ENCODE measurements at places on chromosomes 1 and 21.

GRCh38 chr1:46806196-46807020, 7.6 kb downstream of the CYP4B1 start:
- no peak for DNase-seq

DNA sequence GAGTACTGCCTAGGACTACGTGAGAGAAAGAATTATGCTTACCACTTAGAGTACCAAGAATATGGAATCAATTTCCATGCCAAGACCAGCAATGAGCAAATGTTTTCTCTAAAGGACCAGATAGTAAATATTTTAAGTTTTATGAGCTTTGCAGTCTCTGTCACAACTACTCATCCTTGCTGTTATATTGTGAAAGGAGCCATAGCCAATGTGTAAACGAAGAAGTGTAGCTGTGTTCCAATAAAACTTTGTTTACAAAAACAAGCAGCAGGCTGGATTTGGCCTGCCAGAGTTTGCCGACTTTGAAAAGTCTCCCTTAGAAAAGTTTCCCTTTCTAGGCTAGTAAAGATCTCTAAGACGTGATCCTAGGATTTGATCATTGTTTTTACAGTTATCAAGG, 128.8 kb downstream of the PDE4B start:
- DNase-seq, result no peak

GRCh38 chr1:76627901-76628300, 239.4 kb upstream of the ST6GALNAC5 start:
- no peak for DNase-seq

GRCh38 chr1:38201431-38201830, 154.8 kb upstream of the POU3F1 start:
- no peak for DNase-seq

DNA sequence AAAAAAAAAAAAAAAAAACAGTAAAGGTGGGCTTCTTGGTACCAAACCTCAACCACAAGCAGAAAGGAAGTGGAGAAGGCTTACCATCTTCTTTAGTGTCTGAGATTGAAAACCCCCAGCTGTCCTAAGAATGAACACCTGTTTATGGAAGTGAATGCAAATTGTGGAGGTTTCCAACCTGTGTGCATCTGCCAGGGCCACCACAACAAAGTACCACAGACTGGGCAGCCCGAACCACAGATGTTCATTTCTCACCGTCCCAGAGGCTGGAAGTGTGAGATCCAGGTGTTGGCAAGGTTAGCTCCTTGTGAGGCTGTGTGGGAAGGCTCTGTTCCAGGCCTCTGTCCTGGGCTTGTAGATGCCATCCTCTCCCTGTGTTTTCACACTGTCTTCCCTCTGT, 348.7 kb downstream of the SETD4 start:
- DNase-seq, result no peak

DNA sequence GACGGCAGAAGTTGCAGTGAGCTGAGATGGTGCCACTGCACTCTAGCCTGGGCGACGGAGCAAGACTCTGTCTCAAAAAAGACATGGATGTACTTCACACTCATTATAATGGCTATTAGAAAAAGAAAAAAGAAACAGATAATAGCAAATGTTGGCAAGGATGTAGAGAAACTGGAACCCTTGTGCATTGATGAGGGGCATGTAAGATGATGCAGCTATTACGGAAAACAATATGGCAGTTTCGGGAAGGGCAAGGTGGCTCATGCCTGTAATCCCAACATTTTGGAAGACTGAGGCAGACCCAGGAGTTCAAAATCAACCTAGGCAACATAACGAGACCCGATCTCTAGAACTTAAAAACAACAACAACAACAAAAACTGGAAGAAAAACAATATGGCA, 22.3 kb downstream of the TRIT1 start:
- no peak for DNase-seq

- no peak for DNase-seq
Measured at GRCh38 chr1:162541619-162542141, 19.8 kb upstream of the UAP1 start.

DNA sequence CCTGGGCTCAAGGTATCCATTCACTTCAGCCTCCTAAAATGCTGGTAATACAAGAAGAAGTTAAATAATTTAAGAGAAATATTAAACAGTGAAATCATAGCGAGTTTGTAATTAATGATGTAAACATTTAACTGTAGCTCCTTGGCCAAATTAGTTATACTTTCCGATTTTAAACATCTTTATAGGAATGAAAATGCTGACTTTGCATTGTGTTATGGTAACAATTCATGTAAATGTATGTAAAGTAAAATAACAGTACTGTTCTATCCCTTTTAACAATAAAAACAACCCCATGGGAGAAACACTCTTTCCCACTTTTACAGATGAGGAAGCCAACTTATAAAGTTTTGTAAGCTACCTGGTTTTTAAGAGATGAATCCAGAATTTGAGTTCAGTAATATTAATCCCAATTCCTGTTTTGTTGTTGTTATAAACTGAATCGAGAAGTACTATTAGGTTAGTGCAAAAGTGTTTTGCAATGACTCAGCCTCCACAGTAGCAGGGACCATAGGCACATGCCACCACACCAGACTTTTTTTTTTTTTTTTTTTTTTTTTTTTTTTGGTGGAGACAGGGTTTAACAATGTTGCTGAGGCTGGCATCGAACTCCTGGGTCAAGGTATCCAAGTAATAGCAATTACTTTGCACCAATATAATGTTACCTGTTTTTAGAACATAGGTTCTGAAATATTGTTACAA, 1360.4 kb downstream of the BRINP3 start:
- DNase-seq, result no peak

GRCh38 chr1:47995306-47996050, 1.7 kb downstream of the TRABD2B start:
- DNase-seq, result no peak

DNA sequence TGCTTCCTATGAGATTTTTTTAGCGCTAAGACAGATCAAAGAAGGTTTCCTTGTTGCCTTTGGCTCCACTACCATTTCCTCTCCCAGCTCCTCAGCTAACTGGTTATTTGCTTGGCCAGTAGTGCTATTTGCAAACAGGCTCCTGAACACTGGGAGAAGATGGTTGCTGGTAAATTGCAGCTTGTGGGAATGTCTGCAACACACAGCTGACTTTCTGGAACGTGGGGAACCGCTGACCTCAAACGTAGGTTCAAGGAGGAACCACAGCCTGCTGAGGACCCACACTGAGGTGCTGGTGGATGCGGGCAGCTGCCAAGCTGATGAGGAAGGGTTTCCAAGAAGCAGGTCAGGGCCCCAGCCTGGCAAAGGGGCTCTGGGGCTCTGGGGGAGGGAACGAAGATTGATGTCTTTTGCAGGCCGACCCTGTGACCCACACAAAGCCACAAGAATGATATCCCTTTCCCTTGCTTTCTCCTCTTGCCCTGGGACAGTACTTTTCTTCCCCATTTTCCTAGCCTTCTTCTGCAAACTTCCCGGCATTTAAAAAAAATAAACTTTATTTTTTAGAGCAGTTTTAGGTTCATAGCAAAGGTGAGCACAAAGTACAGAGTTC, 24.8 kb downstream of the GNG4 start:
- DNase-seq, result no peak

GRCh38 chr21:46675595-46676280, 40.3 kb downstream of the PRMT2 start:
- DNase-seq, result no peak

- no peak for DNase-seq
Measured at GRCh38 chr1:86758570-86758969, 54.2 kb downstream of the SH3GLB1 start.

- DNase-seq, result no peak
Measured at GRCh38 chr1:117137281-117137855, 15.8 kb upstream of the TRIM45 start.

GRCh38 chr1:11044849-11045427, 2.1 kb downstream of the MASP2 start:
- DNase-seq, result no peak

GRCh38 chr1:55720261-55720660, 505.1 kb upstream of the USP24 start:
- DNase-seq, result no peak

DNA sequence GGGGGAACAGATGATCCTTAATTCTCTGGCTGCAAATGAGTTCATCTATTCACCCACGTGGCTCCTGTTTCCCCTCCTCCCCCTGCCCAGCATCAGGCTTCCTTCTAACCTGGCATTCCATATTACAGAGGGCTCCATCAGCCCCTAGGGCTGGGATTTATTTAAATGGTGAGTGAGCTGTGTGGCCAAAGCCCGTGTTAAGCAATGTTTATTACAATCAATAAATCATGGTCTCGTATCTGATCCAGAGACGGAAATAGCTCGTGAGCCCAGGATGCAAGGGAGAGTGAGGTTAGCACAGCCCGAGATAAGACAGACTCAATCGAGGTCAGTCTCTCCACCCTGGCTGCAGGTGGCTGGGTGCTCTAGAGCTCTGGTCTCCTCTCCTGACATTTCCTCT, 43.1 kb upstream of the IGSF21 start:
- no peak for DNase-seq

DNA sequence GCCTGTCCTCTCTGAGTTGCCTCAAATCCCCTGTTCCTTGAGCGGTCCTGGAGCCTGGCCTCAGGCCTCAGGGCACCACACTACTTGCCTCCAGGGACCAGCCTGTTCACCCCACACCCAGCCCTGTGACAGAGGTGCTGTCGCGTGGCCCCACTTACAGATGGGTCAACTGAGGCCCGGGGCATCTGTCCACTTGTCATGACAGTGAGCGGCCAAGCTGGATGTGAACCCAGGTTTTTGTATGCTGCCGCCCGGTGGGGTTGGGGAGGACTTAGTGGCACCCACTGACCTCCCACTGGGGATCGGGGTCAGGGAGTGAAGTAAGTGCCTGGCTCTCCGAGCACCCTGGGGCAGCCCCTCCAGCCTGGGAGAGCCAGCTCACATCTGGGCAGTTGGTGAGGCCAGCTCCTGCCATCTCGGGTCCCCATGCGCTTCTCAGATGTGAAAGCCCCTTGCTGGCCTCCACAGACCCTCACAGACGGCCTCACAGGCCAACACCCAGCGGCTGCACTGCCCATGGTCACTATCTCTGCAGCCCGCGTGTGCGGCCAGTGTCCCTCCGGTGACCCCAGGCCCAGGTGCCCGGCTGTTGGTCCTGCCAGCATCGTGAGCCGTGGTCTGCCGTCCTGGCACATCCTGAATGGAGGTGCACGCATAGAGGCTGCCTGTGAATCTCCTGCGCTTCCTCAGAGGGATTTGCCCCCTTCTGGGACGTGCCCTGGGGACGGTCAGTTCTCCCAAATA, 9.3 kb upstream of the FAAP20 start:
- no peak for DNase-seq

- DNase-seq, result no peak
Measured at GRCh38 chr1:48214820-48215219, 7.7 kb upstream of the SLC5A9 start.

DNA sequence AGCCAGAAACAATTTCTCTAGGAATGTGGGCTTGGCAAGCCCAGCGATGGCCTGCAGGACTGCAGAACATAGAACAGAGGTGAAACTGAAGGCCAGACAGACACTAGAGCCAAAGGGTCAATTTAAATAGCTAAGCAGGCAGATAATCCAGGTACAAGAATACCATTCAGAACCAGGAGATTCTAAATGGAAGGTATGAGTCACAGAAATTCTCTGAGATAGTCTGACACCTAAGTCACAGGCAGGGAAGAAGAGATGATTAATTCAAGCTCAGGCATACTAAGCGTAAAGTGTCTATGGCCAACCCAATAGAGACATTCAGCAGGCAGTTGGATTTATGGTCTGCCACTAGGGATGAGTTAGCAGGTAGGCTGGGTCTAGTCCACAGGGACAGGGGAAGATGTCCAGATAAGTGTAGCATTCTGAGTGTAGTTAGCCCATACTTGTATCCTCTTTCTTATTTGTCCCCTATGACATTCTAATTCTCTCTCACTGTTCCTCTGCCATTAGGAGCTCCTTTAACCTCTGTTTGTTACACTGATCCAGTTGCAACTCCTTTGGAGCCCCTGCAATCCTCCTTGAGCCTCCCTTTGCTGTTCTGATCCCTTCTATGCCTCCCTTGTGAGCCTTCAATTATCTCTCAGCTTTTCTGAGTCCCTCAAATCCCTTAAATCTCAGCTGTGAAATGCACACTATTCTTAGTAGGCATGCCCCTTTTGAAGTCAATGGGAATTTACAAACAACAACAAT, 383.8 kb downstream of the LMO4 start:
- DNase-seq, result no peak

- no peak for DNase-seq
Measured at GRCh38 chr1:18684303-18684702, 53.7 kb downstream of the PAX7 start.

GRCh38 chr1:56532350-56532683, 47.0 kb downstream of the PLPP3 start:
- DNase-seq, result no peak

- DNase-seq, result no peak
Measured at GRCh38 chr1:203173566-203173965, 2.1 kb downstream of the MYBPH start.

GRCh38 chr1:23984417-23985186, 4.5 kb upstream of the SRSF10 start:
- no peak for DNase-seq

GRCh38 chr1:242431786-242432185, 92.7 kb downstream of the PLD5 start:
- DNase-seq, result no peak

GRCh38 chr1:20787840-20788795, 1.0 kb upstream of the HP1BP3 start:
- DNase-seq, result no peak

DNA sequence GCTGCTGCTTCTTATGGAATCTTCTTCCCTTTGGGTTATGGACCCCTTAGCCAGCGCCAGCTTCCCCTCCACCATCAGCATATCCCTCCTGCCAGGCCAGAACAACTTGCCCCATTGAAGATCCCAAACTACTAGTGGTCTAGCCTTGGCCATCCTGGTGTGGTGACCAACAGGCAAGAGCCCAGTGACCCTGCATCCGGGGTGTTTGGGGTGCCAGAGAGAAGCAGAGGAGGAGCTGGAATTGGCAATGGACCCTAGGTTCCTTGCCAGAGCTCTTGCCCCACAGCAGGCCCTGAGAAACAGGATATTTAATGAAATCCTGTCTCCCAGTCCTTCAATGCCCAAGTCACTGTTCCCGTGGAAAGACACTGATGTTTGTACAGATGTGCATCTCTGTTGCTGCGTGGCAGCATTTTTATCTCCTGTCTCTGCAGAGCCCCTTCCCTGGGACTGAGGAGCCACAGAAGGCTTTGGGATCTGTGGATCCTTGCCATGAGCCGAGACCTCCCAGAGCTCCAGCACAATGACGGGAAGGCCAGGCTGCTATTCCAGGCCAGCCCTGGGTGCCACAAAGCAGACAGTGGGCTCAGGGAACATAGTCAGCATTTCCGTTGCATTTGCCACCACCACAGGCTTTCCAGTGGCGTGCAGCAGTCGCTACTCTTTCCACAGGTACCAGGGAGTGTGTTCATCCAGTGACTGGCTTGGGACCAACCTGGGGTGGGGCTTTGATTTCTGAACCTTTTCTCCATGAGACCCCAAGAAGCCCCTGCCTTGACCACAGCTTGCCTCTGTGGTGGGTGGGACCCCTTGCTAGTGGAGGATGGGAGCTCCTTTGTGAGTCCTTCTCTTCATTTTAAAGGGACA, 21.6 kb downstream of the NAV1 start:
- no peak for DNase-seq
